ENCODE measurements at places on chromosomes 6 and 20.

GRCh38 chr20:53995949-53996348 lies 74.4 kb downstream of the BCAS1 start:
- peaks cover 4% of the 10 kb centered on the region for H3K27me3 ChIP-seq
- no peak overlapping the region for H3K4me3 ChIP-seq
- H3K27ac ChIP-seq, result no peak overlapping the region

DNA sequence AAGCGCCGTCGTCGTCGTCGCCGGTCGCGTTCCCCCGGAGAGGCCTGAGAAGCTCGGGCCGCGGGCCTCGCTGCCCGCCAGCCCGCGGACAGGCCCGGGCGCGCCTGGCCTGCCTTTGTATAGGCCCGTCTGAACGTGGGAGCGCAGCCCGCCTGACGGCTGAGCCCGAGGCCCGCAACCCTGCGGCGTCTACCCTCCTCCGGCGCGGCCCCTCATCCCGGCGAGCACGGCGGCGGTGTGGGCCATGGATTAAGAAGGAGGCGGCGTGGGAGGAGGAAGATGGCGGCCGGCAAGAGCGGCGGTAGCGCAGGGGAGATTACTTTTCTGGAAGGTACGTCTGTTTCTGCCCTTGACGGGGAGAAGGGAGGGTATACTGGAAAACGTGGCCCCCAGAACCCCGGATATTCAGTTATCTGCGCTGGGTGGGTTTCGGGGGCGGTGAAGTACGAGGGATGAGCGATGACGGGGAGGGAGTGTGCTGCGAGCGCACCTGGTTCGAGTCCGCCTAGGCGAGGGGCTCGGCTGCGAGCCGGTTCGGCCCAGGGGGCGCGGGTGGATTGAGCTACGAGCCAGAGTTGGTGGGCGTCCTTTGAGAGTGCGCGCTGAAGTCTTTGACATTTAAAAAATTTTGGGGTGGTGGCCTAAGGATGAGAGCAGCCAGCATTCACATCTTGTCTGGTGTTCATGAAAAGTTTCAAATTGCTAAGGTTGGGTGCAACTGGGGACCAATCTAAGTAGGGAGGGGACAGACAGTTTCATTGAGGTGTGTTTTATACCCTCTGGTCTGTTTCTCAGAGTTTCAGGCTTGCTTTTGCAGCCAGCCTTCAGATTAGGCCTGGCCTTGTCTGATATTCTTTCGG lies 796 bp downstream of the SENP6 start:
- H3K27me3 ChIP-seq, result peaks cover 5% of the 10 kb centered on the region
- peak; percentile 56 for DNase-seq
- H3K27ac ChIP-seq, result peak overlapping the region; percentile 98
- peaks cover 20% of the 10 kb centered on the region for H3K4me1 ChIP-seq
- H3K4me3 ChIP-seq, result peak overlapping the region; percentile 99

- no peaks in the 10 kb centered on the region for H3K4me1 ChIP-seq
- H3K27me3 ChIP-seq, result no peaks in the 10 kb centered on the region
- no peaks in the 10 kb centered on the region for H3K36me3 ChIP-seq
Measured at GRCh38 chr6:64081453-64081852, 445.9 kb downstream of the PHF3 start.

DNA sequence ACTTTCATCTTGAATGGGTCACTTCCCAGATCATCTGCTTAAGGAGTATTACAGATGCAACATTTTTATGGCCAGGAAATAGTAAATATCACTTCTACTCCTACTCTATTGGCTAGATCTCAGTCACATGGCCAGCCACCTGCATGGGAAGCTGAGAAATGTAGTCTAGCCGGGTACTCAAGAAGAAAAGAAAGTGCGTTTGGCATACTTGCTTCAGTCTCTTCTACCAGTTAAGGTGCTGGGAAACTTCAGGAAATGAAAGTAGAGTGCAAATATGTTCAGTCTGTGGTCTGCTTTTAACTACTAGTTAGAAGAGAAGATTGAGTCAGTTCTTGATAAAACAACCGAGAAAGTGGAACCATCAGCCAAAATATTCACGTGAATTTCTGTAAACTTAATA lies 129.2 kb downstream of the PDSS2 start:
- no peak overlapping the region for H3K27ac ChIP-seq
- no peaks in the 10 kb centered on the region for H3K36me3 ChIP-seq
- no peak for DNase-seq
- no peak overlapping the region for H3K4me3 ChIP-seq
- H3K27me3 ChIP-seq, result peaks cover 3% of the 10 kb centered on the region

GRCh38 chr6:17015144-17015543 lies 86.7 kb upstream of the STMND1 start:
- H3K36me3 ChIP-seq, result no peaks in the 10 kb centered on the region
- no peak overlapping the region for H3K27ac ChIP-seq
- H3K27me3 ChIP-seq, result no peaks in the 10 kb centered on the region
- no peak overlapping the region for H3K4me3 ChIP-seq
- no peak for DNase-seq
- no peaks in the 10 kb centered on the region for H3K4me1 ChIP-seq

- H3K27ac ChIP-seq, result no peak overlapping the region
- H3K4me1 ChIP-seq, result no peaks in the 10 kb centered on the region
- peaks cover 8% of the 10 kb centered on the region for H3K27me3 ChIP-seq
- no peaks in the 10 kb centered on the region for H3K36me3 ChIP-seq
- H3K4me3 ChIP-seq, result no peak overlapping the region
- DNase-seq, result no peak
Measured at GRCh38 chr6:43303751-43304331, 4.8 kb downstream of the CRIP3 start.

DNA sequence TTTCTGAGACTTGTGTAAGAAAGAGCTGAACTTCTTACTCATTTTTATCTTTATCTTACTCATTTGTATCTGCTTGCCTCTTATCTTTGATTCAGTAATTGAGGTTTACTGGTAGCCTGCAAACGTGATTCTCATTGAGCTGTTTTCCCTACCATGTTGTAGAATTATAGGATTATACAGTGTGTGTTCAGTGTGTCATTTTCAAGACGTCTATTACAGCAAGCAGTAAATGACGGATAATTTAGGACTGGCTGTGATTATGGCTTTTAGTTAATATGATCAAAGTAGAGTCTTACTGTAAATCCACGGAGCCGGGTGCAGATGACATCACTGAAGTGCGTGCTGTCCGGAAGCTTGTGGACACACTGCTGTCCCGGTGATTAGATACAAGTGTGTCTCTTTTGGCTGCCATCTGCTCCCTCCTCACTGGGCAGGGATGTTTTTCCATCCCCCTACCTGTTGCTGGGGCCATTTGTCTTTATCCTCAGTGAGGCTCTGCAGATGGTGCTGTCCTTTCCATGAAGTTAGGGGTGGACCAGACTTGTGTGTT lies 6.0 kb downstream of the NELFCD start:
- H3K27me3 ChIP-seq, result peaks cover 5% of the 10 kb centered on the region
- DNase-seq, result no peak
- peak overlapping the region; percentile 71 for H3K27ac ChIP-seq

- H3K27ac ChIP-seq, result peak overlapping the region; percentile 93
- H3K27me3 ChIP-seq, result peaks cover 3% of the 10 kb centered on the region
- peak overlapping the region; percentile 92 for H3K4me3 ChIP-seq
- DNase-seq, result peak; percentile 90
- peaks cover 23% of the 10 kb centered on the region for H3K4me1 ChIP-seq
Measured at GRCh38 chr6:160766989-160767646, 65.1 kb downstream of the PLG start.

GRCh38 chr6:15364401-15365037 lies 118.7 kb downstream of the JARID2 start:
- H3K27me3 ChIP-seq, result no peaks in the 10 kb centered on the region
- H3K27ac ChIP-seq, result no peak overlapping the region
- DNase-seq, result no peak

GRCh38 chr6:106109029-106109428 lies 22.9 kb downstream of the PRDM1 start:
- H3K4me1 ChIP-seq, result peaks cover 3% of the 10 kb centered on the region
- no peak overlapping the region for H3K27ac ChIP-seq
- no peak for DNase-seq
- H3K36me3 ChIP-seq, result no peaks in the 10 kb centered on the region
- no peak overlapping the region for H3K4me3 ChIP-seq
- H3K27me3 ChIP-seq, result peaks cover 2% of the 10 kb centered on the region

DNA sequence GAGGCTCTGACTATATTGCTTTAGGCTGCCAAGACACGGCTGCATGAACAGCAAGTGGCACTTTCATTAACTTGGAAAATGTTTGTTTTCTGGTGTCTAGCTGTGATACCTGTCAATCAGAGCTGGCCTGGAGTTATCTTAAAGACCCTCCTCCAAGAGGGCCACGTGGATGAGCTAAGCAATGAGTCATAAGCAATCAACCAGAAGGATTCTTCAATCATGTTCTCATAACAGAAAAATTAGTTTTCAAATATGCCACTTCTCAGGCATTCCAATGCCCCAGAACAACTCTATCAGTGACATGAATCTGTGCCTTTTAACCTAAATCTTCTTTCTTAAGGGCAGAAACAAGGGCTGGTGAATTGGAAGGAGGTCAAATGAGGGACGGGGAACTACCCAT lies 283.0 kb downstream of the HTR1B start:
- no peak overlapping the region for H3K27ac ChIP-seq
- no peak for DNase-seq
- H3K36me3 ChIP-seq, result no peaks in the 10 kb centered on the region
- H3K4me3 ChIP-seq, result no peak overlapping the region
